ENCODE measurements at places on chromosomes 6 and 20.

DNA sequence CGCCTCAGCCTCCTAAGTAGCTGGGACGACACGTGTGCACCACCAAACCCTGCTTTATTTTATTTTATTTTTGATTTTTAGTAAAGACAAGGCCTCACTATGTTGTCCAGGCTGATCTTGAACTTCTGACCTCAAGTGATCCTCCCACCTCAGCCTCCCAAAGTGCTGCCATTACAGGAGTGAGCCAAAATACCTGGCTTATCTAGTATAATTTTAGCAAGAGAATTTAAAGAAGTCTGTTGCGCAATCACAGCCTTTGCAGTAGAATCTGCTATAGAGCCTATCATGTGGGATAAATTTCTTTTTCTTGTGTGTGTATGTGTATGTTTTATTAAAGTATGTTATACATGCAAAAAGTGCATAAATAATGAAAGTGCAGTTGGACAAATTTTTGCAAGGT is 92.1 kb upstream of the ANKEF1 start:
- DNase-seq: no peak

- DNase-seq: no peak
These were observed 94.0 kb upstream of the NHSL1 start for GRCh38 chr6:138593124-138593877.

- no peak for DNase-seq
These were observed 34.3 kb upstream of the SOX4 start for GRCh38 chr6:21559238-21559637.

DNA sequence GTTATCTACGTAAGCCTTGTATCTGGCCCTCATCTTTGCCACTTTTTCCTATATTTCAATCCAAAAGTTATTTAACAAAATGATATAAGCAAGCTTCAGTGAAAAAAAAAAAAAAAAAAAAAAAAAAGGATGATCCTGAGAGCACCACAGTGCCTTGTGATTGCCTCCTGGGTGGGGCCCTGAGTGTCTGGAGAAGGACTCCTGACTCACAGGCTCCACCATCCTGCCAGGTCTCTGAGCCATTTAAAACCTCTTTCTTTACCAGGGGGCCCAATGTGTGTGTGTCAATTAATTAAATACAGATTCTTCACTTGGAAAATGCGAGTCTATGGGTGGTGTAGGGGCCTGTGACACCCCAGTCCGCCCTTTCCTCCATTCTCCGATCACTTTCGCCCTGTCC is 105.2 kb downstream of the SMOC2 start:
- DNase-seq: no peak

GRCh38 chr20:43849496-43850186 is 65.0 kb upstream of the TOX2 start:
- no peak for DNase-seq

DNA sequence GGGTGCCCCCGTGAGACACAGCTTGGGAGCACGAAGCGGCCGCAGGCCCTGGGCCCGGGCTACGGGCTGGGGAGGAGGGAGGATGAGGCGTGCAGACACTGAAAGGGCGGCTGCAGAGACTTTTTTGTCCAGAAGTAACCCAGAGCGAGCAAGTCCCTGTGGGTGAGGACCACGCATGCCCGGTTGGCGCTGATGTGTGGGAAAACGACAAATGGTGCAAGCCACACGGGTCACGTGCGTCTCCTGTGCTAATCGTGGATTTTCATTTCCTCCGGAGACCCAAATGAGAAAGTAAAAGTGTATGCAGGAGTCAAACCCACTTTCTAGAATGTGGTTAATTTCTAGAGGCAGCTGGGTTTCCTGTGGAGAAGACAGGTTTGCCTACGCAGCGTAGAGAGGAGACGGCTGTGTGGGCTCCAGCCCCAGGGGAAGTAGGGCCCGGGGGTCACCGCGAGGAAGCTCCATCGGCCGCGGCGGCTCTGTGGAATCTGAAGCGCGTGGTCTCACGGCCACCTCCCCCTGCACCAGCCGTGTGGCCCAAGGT is 19.0 kb downstream of the DLL1 start:
- DNase-seq: peak; percentile 59

DNA sequence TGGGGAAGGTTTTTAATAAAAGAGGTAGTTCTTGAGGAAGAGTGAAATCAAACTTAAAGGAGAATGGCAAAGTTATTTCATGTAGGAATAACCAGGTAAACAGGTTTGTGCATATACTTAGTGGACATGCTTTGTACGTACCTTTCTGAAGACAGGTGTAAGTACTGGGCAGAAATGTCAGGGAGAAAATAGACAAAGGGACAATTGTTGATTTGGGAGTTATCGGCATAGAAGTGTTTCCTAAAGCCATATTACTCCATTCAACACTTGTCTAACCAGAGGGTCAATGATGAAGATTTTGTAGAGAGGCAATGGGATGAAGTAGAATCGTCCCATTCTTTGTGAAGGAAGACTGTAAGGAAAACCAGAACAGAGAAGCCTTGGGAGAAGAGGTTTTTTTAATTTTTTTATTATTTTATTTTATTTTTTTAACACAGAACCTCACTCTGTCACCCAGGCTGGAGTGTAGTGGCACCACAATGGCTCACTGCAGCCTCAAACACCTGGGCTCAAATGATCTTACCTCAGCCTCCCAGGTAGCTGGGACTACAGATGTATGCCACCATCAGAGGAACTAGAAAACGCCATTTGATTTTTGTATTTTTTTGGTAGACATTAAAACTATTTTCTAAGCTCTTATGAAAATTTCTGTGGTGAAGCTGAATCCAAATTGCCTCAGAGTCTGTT is 18.0 kb downstream of the SMAP1 start:
- DNase-seq: no peak

DNA sequence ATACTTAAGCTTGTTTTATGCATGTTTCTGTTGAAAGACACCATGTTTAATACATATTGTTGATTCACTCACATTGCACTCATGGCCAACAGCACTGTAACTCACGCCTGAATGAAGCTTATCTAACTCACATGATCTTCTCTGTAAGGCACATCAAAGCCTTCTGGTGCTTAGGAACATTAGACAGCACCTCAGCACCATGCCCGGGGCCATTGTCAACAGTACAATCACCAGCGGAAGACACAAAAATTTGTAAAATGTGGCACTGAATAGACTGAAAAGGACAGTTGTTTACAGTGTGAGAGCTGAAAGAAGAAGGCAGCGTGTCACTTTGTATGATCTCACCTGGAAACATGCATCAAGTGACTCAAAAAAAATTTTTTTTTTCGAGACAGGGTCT is 8.9 kb upstream of the TCF15 start:
- DNase-seq: no peak

DNA sequence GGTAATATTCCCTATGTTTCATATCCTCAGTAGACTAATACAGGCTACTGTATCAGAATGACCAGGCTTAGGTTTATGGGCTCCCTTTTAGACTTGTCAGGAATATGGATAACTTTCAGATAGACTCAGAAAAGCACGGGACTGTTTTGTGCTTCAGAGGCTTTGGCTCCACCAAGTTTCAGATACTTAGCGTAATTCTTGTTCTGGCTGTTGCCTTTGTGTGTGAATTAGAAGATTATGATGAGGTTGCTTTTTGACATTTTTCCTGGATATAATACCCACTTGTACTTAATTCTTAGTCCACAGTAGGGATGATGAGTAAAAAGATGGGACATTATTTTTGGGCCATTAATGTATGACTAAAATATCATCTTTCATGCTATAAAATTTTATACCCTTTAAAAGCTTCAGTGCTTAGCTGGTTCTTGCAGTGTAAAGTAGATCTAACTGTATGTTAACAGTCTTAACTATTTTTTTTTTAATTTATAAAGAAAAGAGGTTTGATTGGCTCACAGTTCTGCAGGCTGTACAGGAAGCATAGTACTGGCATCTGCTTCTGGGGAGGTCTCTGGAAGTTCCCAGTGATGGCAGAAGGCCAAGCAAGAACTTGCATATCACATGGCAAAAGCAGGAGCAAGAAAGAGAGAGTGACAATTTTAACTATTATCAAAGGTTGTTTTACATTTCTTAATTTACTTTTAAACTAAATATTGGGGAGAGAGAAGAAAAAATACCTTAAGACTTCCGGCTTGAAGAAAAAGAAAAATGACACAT is 120.7 kb downstream of the ZFAND3 start:
- no peak for DNase-seq

- no peak for DNase-seq
These were observed 7.1 kb downstream of the RAMACL start for GRCh38 chr6:166579237-166579850.

DNA sequence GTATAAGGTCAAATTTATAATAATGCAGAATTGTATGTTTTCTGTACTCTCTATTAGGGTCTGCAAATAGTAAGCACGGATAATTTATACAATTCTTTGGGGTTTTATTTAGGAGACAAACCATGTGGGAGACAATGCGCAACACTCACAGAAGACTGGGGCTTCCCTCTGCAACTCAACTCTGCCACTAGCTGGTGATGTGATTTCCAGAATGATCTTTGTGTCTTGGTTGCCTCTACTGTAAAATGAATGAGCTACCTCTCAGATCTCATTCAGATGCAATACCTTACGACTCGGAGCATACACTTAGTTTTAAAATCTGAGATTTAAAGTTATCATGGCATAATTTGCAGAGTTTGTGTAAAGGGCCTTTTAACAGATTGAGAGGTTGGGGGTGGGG is 6.4 kb downstream of the MAN1A1 start:
- no peak for DNase-seq

DNA sequence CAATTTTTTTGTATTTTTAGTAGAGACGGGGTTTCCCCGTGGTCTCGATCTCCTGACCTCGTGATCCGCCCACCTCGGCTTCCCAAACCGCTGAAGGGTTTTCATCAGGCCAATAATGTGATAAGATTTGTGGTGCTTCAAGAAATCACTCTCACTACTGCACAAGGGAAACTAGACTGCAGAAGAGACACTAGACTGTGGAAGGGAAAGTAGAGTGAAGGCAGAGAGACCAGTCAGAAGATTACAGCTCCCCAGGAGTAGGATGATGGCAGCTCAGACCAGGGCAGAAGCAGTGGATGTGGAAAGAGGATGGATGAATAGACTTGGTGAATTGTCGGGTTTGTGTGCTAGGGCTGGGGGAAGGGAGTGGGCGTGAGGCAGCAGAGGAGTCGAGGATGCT is 48.0 kb upstream of the GTSF1L start:
- no peak for DNase-seq

DNA sequence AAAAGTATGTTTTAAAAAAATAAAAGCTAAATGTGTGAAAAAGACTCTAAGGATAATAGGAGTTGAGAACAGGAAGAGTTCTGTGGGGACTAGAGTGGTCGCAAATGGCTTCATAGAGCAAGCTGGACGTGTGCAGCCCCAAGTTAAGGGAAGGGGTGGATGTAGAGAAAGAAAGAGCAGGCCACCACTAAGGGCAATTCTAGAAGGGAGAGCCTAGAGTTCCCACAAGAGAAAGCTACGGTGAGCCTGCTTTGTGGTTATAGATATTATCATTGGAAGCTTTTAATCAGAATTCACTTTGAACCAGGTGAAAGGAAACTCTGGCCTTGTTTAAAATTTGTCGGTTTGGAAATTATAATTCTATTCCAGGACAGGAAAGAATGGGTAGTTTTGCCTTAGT is 101.6 kb downstream of the HIVEP2 start:
- no peak for DNase-seq

DNA sequence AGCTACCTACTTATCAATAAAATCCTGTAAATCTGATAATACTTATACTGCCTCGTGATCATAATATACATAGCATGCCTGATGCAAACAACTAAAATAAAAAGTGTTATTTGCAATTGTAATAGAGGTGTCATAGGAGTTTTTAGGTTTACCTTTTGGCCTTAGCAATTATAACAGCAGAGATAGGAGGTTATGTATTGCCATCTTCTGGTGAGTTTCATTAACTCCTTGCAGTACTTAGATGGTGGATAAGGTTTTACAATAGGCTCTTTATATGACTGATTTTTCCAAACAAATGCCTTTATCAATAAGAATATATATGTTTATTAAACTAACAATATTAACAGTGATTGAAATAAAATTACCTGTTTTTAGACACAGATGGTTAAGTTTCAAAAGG is 27.8 kb upstream of the MYCT1 start:
- DNase-seq: no peak

GRCh38 chr20:38217791-38218565 is 42.6 kb downstream of the KIAA1755 start:
- no peak for DNase-seq

DNA sequence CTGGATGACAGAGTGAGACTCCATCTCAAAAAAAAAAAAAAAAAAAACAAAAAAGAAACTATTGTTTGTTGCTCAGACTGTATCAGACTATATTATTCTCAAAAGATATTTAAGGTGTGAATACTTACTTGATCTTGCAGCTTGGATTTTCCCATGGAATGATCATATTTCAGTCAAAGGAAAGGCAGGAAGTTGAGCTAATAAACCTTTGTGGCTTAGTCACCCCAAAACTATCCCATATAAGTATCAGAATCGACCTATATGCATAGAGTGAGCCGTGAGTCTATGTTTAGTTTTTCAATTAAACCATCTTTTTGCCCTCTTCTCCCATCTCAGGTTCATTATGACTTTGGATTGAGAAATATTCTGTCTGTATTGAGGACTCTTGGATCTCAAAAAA is 152.6 kb downstream of the DNAH8 start:
- no peak for DNase-seq

DNA sequence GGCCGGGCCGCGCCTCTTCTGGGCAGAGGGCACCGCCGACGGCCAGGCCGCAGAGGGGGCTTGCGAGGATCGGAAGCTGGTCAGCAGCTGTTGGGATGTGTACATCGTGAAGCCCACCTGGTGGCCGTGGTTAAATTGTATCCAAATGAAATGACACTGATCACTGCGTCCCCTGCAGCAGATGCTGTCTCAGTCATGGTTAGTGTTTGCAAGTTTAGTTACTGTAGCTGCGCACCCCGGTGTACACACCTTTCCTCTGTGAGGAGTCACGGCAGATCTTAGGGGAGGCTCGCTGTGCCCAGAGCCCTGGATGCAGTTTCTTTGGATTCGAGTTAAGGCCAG is 653 bp downstream of the NAA20 start:
- DNase-seq: no peak

- no peak for DNase-seq
These were observed 73.1 kb downstream of the OR2B2 start for GRCh38 chr6:27838945-27839625.

- no peak for DNase-seq
These were observed 143.1 kb upstream of the ARID1B start for GRCh38 chr6:156634048-156634447.

DNA sequence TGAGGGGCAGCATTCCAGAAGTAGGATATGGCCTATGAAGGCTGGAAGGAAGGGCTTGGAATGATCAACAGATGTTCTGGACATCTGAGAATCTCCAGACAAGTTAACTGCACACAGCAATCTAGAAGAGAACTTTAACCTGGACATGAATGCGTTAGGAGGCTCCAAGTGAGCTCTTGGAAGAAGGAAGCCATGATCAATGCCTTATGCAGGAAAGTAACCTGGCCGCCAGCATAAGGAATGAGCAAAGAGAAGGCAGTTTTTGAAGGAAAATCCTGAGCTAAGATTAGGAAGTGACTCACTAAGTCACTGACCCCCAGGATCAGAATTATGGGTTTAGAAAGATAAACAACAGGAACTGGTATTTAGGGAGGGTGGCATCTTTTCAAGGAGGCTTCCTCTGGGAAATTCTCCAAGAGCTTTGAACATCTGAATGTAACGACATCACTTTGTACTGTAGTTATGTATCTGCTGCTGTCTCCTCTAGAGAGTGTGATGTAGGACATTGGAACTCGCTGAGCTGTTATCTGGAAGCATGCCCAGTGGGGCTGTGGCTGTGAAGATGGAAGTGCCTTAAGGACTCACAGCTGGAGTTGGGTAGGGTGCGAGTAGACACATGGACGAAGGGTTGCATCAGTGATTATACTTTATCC is 236.8 kb downstream of the PACRG start:
- DNase-seq: no peak

- DNase-seq: no peak
These were observed 9.4 kb downstream of the DCBLD1 start for GRCh38 chr6:117491916-117492315.

GRCh38 chr20:40960521-40960956 is 68.1 kb upstream of the TOP1 start:
- DNase-seq: no peak

Data from stimulated activated CD4-positive, alpha-beta T cell treated with anti-CD3 and anti-CD28 coated beads, Interleukin-15, amount 100 ng/mL, for 1 hour (primary cell).